ENCODE measurements at places on chromosomes 5 and 9.

DNA sequence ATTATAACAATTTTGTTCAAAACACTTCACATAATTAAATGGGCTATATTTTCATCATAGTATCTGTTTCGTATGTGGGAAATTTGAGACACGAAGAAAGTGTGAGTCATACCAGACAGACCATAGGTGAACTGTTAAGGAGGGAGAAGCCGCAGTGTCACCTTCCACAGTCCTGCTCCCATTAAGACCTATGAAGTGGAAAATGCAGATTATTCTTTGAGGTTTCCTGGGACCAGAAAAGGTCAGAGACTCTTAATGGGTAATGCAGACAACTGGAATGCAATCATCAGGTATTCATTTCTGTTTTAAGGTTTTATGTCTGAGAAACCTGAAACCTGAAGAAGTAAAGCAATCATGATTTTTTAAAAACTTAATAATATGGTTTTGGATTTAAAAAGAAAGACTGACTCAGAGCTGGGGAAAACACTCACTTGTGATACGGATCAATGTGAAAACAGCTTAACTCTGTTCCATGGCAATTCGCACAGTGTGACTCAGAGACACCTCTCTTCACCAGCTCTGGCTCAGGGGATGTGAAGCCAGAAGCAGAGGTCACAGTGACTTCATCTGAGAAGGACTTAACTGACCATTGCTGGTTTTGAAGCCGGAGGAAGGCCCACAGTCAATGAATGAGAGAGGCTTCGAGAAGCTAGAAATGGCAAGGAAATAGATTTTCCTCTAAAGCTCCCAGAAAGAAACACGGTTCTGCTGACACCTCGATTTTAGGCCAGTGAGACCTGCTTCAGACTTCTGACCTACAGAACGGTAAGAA is 17.2 kb upstream of the GCNT1 start:
- peak; percentile 25 for DNase-seq

- DNase-seq: no peak
These were observed 571.8 kb upstream of the CLINT1 start for GRCh38 chr5:158430798-158431167.

GRCh38 chr5:118068886-118069285 is 919.5 kb downstream of the DTWD2 start:
- DNase-seq: no peak

DNA sequence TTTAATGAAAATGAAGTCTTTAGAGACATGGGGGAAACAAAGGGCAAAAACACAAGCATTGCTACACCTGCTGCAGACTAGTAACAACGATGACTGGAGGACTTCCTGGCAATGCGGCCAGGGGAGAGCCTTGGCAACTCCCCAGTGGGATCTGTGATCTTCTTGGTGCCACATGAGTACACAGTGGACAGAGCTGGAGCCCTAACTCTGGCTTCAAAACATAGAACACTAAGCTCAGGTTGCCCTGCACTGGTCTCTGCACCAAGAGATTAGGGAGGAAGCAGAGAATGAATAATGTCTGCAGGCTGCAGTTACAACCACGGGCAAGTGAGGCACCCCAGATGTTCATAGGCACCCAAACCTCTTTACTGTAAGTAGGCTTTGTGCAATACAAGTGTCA is 91.1 kb downstream of the MRPS27 start:
- no peak for DNase-seq

GRCh38 chr5:164302533-164303235 is 797.3 kb downstream of the MAT2B start:
- peak; percentile 8 for DNase-seq

- no peak for DNase-seq
These were observed 11.4 kb downstream of the PHF2 start for GRCh38 chr9:93587651-93588347.

DNA sequence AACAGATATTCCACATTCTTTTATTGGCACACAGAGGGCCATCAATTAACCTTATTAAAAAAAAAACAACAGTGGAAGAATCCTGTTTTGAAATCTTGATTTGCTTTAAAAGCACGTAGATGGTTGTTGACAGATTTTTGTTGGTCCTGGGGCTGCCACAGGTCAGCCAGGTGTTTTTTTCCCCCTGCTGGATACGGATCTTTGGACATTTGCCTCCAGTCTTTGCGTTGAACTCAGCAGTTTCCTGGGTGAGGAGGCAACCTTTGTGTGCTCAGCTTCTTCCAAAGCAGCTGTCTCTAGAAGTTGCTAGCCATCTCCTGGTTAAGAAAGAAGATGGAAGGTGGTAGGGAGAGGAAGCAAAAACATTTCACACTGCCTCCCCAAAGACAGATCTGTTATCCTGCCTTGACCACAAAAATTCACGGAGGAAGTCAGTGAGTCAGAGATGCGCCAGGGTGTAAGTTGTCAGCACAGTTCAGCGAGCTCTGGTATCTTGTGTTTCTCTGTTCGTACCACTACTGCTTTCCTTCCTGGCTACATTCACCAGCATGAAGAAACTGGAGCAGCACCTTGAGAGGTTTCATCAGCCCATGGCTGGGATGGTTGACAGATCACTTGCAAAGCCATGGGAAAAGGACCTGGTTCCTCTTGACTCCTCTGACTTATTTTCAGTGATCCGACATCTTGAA is 207.3 kb downstream of the ARHGAP26 start:
- DNase-seq: no peak

GRCh38 chr5:172680921-172681320 is 39.9 kb downstream of the NEURL1B start:
- DNase-seq: no peak

DNA sequence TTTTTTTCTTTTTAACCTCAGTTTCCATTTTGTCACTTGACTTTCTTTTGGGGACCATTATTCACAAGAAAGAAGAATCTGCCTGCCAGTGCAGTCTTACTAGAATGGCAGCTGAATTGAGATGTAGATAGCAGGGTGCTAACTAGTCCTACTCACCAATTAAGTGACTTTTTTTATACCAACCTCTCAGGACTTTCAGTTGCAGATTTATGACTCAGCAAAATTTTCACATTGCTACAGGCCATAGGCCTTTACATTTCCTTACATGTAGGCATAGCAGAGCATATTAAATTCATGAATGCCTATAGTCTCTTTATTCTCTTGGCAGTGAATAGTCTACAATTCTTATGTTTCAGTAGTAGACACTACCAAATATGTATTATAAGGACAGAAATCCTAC is 54.0 kb upstream of the FKTN start:
- peak; percentile 30 for DNase-seq

DNA sequence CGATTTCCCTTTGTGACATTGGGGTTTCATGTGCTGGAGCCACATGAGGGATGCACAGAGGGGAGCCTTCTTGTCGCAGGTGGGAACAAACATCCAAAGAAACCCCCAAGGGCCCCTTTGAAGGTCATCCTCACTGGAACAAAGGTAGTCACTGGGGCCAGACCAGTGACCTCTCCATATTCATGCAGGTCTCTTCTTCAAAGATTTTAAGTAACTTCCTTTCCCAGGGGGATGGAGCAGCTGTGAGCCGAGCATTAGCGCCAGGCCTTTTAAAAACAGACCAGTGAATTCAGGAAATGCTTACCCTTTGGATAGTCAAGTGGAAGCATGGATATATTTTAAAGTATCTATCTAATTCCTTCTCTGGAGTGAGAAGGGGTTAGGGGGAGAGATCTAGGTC is 33.0 kb downstream of the DAPK1 start:
- DNase-seq: no peak

DNA sequence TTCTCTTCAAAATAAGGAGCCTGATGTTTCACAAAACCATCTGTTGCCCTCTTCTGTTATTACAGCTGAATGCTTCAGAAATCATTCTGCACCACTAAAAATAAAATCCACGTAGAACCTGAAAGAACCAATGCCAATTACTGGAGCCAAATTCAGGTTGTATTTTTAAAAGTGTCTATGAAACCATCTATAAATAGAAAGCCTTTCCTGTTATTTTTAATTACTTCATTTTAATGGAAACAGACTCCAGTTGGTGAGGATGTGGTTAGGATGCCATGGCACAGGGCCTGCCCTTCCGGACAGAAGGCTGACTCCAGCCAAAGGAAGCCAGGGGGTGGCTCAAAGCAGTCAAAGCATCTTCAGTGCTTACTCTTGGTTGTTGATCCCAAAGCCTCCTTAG is 119.8 kb downstream of the TENT4A start:
- no peak for DNase-seq

All from cardiac muscle cell (in vitro differentiated cells and primary cell).